Cardiac ventricle fibroblast (primary cell): ENCODE measurements at places on chromosomes 5 and 9. TPM values are rescaled to one million over a fixed set of nuclear protein-coding genes. Genes with fewer than 3 reads are reported as not detected.

NR6A1 gene
- 0.50 and 2.8 TPM in 2 replicates for total RNA-seq

IFNB1 gene
- not detected in 2 replicates for total RNA-seq

HRH2 gene
- not detected in 2 replicates for total RNA-seq

SNCAIP gene
- 0.19 and 0.78 TPM in 2 replicates for total RNA-seq

RANBP17 gene
- total RNA-seq: 2.9 and 10.4 TPM in 2 replicates

BHMT2 gene
- total RNA-seq: 3.2 and 5.6 TPM in 2 replicates

GABRP gene
- not detected in 2 replicates for total RNA-seq

MLLT3 gene
- total RNA-seq: 13.2 and 17.5 TPM in 2 replicates

SOWAHA gene
- total RNA-seq: not detected in 2 replicates

ADAMTS19 gene
- total RNA-seq: 0.15 and 0.62 TPM in 2 replicates

PCDHA4 gene
- 0.24 and 0.31 TPM in 2 replicates for total RNA-seq

MARCHF3 gene
- total RNA-seq: 3.7 and 4.6 TPM in 2 replicates
